ENCODE measurements at places on chromosomes 3 and 15.

- DNase-seq, result no peak
Measured at GRCh38 chr3:166304584-166304983, 467.4 kb upstream of the BCHE start.

- no peak for DNase-seq
Measured at GRCh38 chr15:25065286-25065685, 110.5 kb downstream of the SNRPN start.

GRCh38 chr3:189232790-189233189, 61.0 kb downstream of the TPRG1 start:
- DNase-seq, result no peak

DNA sequence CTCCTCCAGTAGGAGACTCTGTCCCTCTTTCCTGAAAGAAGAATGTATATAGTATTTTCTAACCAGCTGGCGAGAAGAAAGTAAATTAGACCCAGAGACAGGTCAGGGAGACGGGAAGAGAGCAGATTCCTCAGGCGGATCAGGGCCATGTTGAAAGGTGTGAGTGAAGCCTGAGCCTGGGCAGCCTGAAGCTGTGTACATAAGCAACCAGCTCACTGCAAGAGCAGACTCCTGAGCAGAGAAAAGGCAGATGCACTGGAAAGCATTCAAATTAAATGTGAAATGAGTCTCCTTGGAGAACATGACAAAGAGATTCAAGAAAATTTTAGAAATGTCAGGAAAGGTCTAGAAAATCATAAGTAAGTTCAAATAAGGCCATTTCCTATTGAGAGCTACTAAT, 165.8 kb downstream of the GOLIM4 start:
- DNase-seq, result no peak

GRCh38 chr15:60093273-60094067, 89.4 kb downstream of the FOXB1 start:
- no peak for DNase-seq

DNA sequence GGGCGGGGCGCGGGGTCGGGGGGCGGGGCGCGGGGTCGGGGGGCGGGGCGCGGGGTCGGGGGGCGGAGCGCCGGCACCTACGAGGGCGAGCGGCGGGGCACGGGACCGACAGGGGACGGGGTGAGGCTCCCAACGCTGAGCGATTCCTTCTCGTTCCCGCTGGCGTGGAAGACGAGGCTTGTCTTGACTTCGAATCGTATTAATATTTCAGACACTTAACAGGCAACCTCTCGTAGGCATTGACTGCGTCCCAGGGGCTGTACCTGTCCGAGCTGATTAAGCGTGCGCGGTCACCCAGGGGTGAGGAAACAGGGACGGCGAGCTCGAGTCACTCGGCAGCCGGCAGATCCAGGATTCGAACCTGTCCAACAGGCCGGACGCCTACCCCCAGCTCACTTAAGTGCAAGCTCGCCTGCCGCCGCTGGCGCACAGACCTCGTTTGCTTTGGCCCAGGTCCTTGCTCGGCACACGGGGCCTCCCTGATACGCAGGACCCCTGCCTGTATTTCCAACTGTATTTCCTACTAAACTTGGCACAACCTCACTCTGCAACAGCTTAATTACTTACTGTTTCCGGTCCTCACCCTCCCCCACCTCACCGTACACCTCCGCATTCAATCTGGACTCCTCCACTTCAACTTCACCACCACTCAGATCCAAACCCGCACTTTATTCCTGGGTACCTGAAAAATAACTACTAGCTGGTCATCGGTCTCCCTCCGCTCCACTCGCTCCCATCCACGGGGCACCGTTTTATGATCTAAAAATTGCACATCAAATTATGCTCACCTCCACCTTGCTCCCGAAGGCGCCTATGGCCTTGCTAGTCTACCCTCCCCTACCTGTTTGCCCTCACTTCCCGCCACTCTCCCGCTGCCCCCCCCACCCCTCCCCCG, 722 bp upstream of the ZXDC start:
- peak; percentile 95 for DNase-seq

DNA sequence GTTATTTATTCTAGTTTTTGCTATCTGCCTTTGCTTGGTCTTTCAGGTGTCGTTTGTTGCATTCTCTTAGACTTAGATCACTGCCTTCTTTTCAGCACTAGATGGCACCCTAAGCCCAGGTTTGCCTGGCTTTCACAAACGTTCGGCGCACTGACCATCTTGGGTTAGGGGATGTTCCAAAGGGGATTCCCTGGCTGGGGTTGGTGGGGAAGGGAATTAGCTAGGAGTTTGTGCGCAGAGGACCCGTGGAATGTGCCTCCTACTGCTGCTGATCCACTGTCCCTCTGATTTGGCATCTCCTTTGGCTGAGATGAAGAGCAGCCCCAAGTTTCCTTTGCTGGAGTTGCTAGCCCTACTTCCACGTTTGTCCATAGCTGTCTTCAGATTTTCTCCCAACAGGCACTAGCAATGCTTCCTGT, 33.9 kb downstream of the PFN2 start:
- no peak for DNase-seq

GRCh38 chr3:55702822-55703221, 215.7 kb upstream of the WNT5A start:
- DNase-seq, result no peak

DNA sequence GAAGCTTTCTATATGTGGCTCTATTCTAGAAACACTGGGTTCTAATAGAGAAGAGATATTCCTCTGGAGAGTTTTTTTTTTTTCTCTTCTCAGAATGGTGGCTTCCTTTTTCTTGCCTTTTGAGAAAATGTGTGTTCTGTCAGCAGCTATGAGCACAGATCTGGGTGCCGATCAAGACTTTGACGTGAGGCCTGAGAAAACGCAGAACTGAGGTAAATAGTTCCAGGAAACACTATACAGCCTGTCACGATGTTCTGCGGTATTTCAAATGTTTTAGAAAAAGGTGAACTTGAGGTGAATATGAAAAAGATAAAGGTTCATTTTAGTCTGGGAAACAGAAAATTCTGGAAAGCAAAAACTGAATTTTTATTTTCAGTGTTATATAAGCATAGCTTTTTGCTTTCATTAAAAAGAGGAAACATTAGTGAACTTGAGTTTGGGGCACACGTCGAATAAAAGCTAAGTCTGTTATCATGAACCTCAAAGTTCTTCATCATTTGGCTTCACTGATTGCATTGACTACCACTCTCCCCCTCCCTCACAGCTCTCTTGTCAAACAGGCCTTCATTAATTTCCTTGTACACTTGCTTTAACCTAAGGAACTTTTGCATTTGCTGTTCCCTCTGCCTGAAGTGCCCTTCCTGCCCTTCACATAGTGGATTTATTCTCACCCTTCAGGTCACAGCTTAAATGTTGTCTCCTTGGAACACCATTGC, 265.1 kb downstream of the NFKBIZ start:
- no peak for DNase-seq

GRCh38 chr3:16790432-16791400, 94.0 kb upstream of the PLCL2 start:
- DNase-seq, result no peak

- DNase-seq, result no peak
Measured at GRCh38 chr3:149020839-149021252, 29.5 kb downstream of the GYG1 start.

DNA sequence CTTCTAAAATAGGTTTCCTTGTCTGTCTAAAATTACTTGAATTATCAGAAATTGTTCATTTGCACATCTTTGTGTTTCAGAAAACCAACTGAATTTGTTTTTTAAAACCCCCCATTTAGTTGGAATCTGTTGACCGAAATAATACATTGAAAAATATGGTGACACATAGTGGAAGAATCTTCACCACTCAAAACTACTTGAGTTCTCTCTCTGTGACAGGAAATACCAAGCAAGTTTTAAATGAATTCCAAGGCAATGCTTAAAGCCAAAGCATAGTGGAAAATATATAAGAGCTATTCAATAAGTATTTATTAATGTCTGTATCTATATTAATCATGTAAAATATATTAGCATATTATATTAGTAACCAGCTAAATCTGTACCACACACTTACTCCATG, 224.9 kb upstream of the COL8A1 start:
- DNase-seq, result no peak

GRCh38 chr3:104206925-104207324, 1159.8 kb upstream of the ALCAM start:
- DNase-seq, result no peak

DNA sequence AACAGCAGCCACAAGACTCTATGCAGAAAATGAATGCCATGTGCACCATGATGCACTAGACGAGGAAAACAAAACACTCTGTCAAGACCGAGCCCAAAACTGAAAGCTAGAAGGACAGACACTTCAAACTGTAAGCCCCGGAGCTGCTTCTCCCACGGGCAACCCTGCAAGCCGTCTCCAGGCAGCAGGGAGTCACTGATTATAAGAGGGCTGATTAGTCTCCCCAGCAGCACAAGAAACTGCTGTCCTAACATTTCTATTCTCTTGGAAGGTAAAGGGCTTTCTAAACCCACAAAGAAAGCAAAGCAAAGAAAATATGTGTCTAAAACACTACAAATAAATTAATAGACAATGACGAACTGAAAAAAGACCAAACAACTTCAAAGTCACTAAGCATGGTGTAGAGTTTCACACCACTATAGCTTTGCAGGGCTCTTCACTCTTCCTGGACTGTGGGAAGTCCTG, 15.5 kb downstream of the TBC1D2B start:
- DNase-seq, result peak; percentile 81

DNA sequence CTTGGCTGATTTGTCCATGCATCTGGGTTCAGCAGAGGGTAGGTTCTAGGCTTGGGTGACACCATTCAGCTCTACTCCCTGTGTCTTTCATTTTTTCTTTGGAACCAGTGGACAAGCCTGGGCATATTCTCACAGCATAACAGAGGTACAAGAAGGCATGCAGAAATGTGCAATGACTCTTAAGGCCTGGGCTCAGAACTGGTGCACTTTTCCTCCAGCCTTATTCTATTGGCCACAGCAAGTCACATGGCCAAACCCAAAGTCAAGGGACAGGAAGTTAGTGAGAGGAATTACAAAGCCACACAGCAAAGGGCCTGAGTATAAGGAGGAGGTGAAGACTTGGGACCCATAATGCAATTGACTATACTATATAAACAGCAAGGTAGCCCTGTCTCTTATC, 200.9 kb upstream of the CTDSPL start:
- DNase-seq, result no peak

- DNase-seq, result no peak
Measured at GRCh38 chr3:59107856-59108815, 58.3 kb upstream of the CFAP20DC start.

DNA sequence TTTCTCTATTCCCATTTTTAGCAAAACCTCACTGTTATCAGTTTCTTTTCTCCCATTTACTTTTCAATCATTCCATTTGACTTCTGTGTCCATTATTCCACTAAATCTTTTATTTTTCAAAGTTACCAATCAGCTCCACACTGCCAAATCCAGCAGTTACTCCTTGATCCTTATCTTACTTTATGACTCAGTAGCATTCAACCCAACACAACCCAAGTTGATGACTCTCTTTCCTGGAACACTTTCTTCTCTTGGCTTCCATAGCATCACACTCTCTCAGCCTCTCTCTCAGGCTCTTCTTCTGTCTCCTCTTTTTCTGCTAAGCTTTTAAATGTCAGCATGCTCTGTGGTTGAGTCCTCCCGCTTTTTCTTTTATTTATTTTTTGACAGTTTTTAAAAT, 36.3 kb downstream of the RASGRP1 start:
- DNase-seq, result no peak

- no peak for DNase-seq
Measured at GRCh38 chr15:83378921-83379578, 68.1 kb upstream of the SH3GL3 start.

DNA sequence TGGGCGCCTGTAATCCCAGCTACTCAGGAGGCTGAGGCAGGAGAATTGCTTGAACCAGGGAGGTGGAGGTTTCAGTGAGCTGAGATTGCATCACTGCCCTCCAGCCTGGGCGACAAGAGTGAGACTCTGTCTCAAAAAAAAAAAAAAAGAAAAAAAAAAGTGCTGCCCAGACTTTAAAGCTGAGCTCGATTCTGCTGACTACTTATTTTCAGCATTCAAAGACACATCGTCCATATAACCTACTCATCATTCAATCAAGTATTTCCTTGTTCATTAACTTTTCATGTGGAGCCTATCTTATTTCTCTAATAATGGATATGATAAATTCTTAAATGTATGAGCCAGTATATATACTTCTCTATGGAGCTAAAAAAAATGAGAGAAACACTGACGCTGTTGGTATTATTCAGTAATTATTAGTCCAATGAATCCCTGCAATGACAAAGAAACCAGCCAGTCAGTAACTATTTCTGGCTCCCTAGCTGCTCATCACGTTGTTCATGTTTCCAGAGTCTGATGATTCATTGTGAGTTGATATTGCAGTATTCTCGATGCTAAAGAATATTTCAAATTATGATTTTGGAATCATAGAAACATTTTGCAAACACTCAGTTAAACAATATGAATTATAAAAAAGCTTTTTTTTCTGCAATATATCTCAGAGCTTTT, 111.9 kb downstream of the RAP2B start:
- no peak for DNase-seq

- DNase-seq, result no peak
Measured at GRCh38 chr3:30774062-30774461, 120.4 kb downstream of the GADL1 start.

DNA sequence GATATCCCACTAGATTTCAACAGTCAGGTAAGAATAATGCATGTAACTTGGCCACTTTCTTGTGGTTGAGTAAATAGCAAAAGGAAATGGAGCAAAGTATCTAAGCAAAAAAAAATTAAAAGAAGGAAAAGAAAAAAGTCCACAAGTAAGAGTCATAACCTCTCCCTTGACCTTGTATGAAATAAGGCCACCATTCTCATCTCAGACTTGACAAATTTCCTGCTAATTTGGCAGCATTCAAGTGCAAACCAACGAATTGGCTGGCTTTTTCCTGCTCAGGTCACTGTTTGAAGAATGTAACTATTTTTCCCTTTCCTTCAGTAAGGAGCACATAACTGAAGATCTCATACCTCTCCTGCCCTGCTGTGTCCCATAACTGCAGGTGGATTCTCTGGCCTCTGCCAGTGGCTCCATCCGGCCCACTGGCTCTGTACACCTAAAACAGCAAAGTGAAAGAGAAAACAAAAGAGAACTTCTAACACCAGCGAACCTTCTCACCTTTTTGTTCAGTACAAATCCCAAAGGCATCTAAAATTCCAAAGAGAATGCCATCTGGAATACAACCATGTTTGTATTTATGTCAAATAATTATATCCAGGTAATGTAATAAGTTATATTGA, 33.4 kb upstream of the RSL24D1 start:
- no peak for DNase-seq

DNA sequence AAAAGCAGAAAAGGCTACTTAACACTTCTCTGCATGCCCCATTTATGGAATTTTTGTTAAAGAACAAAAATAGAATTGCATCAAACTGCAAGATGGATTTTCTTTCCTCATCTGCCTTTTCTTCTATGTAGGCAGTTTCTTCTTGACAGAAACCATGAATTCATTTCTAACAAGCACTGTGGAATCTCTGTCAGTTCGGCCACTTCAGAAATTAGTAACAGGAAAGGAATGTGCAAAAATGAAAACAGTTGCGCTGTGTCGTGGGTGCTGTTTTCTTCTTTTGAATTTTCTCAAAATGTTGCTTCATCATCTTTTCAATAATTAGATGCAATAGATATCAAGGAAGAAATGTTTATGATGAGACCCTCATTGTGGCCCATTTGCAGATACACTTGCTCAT, 151.6 kb downstream of the FOXB1 start:
- no peak for DNase-seq

GRCh38 chr3:16148783-16149182, 25.7 kb upstream of the GALNT15 start:
- DNase-seq, result peak; percentile 96

GRCh38 chr3:9080163-9080562, 116.9 kb upstream of the RAD18 start:
- DNase-seq, result peak; percentile 6
